Stimulated activated CD8-positive, alpha-beta memory T cell treated with anti-CD3 and anti-CD28 coated beads, Interleukin-15, amount 100 ng/mL, for 24 hours (primary cell): ENCODE measurements at places on chromosomes 2 and 18.

- DNase-seq, result no peak
Observed at GRCh38 chr2:216661639-216662375, 28.6 kb downstream of the IGFBP2 start.

GRCh38 chr2:171469176-171469575, 35.1 kb downstream of the DCAF17 start:
- no peak for DNase-seq

DNA sequence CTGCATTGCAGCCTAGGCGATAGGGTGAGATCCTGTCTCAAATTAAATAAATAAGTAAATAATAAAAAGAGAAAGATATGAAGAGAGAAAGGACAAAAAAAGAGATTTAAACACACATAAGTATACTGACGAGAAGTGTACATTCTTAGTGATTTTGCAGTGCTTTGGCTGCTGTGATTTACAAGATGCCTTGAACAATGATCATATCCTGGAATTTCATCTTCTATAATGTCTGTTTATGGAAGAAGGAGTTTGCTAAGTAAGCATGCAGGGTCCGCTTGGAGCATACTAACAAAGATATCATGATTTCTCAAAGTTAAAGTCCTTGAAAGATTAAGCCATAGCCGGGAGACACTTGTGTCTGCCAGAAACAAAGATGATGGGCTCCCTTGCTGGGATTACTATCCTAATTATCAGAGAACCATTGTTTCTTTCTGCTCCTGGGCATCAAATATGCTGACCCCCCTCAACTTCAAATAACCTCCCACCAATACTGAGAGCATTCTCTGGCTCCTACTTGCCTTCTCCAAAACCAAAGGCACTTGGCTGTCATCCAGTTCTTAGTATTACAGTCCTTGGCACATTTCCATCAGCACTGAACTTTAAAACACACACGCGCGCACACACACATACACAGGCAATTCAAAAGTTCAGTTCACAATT, 47.5 kb upstream of the STAM2 start:
- no peak for DNase-seq

DNA sequence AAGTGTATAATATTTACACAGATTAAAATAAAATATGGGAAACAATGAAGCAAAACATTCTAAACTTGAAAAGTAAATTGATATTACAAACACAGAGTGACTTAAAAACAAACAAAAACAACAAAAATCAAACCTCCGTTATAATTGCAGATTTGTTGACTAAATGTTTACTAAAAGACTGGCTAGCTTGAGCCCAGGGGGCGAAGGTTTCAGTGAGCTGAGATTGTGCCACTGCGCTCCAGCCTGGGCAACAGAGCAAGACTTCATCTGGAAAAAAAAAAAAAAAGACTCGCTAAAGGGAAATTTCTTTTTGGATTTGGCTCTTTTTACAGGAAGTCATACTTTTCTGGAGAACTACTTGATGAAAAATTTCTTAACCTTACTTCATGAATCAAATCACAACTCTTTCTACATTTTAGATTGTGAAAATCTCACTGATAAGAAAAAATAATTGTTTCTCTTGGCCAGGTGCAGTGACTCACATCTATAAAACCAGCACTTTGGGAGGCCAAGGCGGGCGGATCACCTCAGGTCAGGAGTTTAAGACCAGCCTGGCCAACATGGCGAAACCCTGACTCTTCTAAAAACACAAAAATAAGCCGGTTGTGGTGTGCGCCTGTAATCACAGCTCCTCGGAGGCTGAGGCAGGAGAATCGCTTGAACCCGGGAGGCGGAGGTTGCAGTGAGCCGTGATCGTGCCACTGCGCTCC, 9.7 kb downstream of the TFPI start:
- no peak for DNase-seq

GRCh38 chr2:167844714-167845530, 402.5 kb downstream of the STK39 start:
- no peak for DNase-seq

GRCh38 chr18:56445422-56445821, 193.0 kb downstream of the TXNL1 start:
- DNase-seq, result no peak

DNA sequence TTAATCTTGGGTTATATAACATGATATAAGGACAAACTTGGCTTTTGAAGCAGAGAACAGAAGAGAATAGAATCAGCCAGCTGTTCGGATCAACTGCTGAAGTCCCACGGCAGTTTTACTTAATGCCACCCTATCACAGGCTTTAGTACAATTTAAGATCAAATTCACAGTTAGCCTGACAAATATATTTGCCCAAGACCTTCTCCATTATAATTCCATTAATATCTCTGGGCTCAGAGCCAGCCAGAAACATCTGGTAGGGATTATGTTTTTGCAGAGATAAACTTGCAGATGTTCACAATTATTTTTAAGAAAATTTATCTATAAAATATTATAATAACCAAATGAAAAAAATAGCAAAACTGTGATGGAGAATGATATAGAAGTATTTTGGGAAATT, 381.4 kb downstream of the RAD51AP2 start:
- DNase-seq, result no peak

DNA sequence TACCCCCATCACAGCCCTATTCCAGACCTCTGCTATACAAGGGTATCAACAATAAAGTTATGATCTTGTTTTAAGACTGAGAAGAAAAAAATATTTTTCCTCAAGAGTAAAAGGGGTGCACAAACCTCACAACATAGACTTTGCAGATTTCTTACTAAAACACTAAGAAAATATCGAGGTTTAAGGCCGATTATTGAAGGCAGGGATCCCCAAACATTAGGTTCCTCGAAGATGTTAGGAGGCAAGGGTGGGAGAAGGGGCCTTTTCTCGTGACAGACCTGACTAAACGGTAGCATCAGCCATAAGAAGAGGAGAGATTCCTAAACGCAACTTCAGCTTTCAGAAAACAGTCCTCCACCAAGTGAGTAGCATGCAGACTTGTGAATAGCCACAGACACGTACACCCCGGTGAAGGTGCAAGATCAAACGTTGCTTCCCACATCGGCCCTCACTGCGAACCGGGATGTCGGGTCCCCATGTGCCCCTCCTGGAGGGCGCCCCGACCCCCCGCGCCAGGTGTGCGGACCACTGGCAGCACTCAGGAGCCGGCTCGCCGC, 678 bp downstream of the PIAS2 start:
- no peak for DNase-seq

- DNase-seq, result no peak
Observed at GRCh38 chr2:178478130-178478438, 316 bp downstream of the FKBP7 start.

- no peak for DNase-seq
Observed at GRCh38 chr18:26802330-26803200, 62.9 kb downstream of the AQP4 start.

GRCh38 chr2:219722276-219722879, 94.9 kb downstream of the SLC4A3 start:
- DNase-seq, result no peak

DNA sequence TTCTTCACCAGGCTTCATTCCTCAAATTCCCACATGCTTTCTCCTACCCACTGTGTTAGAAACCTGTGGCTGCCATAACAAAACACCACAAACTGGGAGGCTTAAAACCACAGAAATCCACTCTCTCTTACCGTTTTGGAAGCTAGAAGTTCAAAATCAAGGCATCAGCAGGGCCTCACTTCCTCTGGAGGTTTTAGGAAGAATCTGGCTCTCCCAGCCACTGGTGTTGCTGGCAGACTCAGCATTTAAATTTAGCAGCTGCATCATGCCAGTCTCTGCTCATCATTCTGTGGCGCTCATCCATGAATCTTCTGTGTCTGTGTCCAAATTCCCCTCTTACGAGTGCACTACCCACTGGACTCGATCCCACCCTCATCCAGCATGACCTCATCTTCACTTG, 248.5 kb downstream of the ZNF516 start:
- no peak for DNase-seq

DNA sequence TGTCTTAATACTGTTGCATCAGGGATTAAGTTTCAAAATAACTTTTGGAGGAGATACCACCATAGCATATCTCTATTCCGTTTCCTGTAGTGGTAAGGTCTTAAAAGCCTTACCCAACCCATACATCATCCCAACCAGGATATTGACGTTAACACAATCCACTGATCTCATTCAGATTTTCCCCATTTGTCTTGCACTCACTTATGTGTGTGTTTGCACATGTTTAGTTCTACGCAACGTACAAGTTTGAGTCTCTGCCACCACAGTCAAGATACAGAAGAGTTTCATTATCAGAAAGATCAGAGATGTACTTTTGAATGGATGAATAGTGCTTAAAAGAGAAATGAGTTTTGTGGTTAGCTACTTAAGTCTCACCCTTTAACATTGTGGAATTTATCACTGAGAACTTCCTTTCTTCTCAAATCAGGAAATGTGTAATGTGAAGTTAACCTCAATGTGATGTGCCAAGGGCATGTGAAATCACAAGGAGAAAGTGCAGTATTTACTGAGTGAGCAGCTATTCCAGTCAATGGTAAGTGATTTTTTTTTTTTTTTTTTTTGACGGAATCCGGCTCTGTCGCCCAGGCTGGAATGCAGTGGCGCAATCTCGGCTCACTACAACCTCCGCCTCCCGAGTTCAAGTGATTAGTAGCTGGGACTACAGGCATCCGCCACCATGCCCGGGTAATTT, 69.2 kb upstream of the EPHA4 start:
- DNase-seq, result no peak

DNA sequence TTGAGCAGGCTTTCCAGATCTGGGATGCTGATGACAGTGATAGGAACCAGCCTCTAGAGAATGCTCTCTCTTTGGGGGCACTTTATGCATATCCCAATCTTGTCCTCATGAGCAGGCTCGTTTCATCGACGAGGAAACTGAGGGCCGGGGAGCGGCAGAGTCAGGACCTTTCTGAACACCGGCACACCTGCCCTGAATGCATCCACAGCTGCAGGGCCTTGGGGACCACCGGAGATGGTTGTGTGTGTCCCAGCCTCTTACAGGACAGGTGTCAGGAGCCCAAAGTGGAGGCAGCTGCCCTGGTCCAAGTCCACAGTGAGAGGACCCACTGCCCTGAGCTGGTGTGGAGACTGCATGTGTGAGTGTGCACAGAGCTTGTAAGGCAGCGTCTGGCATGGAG, 47.6 kb upstream of the FAHD2A start:
- DNase-seq, result no peak

DNA sequence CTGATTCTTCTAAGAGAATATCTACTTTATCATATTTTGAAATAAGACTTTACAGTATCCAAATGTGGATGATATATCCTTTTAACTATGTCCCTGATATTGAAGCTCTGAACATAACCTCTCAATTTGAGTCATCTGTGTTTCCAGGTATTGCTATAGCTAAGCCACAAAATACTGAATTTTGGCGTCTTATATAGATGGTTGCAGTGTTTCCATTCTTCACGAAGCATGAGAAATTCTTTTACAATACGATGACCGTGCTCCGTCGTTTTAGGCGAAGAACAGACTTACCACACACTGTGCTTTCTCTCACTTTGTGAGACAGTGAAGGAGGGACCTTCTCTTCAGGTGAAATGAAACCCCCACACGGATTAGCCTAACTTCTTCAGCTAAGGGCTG, 45.3 kb downstream of the LRRFIP1 start:
- DNase-seq, result no peak

GRCh38 chr18:80246445-80247392, 595 bp downstream of the PARD6G start:
- DNase-seq, result no peak

DNA sequence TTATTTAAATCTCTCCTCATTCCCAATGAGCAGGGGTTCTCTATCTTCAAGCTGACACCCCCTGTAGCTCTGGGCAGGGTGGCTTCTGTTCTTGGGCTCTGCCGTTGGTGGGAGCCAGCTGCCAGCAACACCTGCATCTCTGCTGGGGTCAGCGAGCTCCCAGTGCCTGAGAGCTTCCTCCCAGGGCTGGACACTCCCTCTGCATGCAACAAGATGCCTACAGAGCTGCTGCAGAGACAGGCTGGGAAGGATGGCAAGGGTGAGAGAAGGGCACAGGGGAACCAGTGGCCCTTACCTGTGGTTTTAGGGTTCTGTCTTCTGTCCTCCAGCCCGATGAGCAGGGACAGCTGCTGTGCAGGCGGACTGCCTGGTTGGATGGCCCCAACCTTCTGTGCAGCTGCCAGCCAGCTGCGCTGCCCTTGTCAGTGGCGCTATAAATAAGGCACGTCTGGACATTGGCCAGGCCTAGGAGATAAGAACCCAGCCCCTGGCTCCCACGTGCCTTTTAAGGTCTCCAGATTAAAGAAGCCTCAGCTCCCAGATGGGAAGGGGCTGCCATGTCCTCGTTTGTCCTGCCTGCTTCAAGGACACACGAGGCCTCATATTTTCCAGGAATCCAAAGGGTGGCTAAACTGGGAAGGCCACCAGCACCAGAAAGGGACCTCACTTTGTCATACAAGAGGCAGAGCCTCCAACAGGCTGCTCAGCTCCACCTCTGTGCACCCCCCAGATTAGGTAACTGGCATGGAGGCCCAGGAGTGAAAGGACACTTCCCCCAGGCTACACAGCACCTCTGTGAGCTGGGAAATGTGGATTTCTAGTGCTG, 39.5 kb upstream of the FHL2 start:
- no peak for DNase-seq

- no peak for DNase-seq
Observed at GRCh38 chr2:72965770-72966450, 48.6 kb downstream of the EMX1 start.

GRCh38 chr2:16626497-16626896, 39.1 kb downstream of the CYRIA start:
- DNase-seq, result no peak

DNA sequence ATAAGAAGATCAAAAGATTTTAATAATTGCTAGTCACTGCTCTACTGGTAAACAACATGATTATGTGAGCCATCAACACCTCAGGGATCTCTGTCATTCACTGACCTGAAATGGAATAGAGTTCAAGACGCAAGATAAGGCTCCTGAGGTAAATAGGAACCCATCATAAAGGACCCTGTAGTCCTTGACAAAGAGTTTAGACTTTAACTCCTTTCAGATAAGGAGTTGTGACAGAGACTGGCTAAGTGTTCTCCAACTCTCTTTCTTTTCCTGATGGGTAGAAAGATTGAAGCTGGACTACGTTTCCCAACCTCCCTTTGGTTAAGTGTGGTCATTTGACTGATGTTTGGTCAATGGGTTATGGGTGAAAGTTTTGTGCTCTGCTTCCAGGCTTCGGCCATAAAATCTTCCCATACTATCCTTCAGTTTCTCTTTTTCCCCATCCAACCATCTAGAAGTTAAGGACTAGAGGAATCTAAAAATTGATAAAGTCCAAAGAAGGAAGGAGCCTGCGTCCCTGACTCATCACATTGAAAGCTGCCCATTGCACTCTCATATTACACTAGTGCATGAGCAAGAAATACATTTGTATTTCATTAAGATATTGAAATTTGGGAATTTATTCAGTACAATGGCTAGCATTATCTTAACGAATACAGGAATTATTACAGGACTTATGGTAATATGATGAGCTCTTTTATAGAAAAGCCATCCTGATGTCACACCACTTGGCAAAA, 293.7 kb upstream of the ACVR2A start:
- DNase-seq, result no peak

GRCh38 chr2:61853847-61854563, at the start of gene FAM161A:
TSS of gene FAM161A (minus strand) at chr2:61854060. CDS start at chr2:61854041, 19 bp downstream.
- peak; percentile 64 for DNase-seq

DNA sequence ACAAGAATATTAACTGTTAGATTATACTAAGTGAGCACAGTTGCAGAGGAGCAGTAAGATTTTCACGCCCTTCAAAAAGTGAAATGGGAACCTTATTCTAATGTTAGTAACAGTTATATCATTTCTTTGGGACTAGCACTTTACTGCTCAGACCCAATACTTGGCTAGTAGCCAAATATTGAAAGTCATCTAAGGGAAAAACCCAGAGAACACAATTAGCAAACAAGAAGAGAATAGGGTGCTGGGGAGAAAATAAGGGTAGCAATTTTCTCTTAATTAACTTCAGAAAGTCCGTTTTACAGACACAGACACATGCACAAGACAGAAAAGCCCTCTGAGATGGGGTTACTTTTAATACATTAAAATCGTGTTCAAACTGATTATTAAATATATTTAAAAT, 71.8 kb downstream of the ID2 start:
- DNase-seq, result no peak
